RPMI7951 (cell line): ENCODE measurements at places on chromosomes 5 and 9.

DNA sequence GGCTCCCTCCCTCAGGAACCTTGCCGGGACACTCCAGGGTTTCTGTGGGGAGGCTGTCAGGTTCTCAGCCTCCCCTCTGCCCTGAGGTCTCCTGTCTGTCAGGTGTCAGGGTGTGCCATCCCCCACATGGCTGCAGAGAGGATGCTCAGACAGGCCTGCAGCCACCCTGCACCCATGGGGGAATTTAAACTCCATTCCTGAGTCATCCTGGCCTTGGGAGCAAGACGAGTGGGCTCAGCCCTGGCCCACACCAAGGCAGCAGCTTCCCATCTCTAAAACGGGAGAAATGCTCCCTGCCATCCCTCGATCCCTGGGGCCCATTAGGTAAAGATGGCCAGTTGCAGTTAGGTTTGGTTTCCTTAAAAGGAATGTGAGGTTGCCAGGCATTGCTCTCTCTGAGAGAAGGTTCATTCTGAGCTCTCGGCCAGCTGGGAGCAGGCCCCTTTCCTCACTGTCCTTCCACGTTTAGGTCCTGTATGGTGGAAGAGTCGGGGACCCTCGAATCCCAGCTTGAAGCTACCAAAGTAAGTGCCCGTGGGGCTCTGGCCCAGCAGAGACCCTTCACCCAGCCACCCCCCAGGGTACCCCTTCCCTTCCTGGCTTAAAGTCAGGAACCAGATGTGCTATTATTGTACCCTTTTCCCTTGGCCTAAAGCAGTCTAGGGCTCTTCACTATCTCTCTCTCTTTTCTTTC is 26.6 kb downstream of the DYNC2I2 start:
- DNase-seq: no peak

DNA sequence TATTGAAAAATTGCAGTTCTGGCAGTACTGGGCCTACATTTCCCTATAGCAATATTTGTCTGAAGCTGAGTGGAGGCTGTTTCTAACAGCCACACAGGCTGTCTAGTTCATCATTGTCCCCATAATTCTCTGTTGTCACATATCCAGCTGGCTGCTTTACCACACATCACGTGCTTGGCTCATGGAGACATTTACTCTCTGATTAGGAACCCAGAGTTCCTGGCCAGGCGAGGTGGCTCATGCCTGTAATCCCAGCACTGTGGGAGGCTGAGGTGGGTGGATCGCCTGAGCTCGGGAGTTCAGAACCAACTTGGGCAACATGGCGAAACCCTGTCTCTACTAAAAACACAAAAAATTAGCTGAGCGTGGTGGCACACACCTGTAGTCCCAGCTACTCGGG is 81.4 kb downstream of the PGM5 start:
- DNase-seq: no peak

DNA sequence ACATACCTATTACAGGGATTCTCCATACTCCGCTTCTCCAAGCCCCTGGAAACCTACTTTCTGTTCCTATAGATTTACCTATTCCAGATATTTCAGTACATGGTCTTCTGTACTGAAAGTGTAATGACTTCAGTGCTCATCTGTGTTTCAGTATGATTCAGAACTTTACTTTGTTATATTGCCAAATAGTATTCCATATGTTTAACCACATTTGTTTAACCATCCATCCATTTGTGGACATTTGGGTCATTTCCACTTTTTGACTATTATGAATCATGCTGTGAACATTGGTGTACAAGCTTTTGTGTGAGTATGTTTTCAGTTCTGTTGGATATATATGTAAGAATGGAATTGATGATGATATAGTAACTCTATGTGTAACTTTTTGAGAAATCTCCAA is 188.9 kb downstream of the PDZD2 start:
- peak; percentile 10 for DNase-seq

GRCh38 chr5:179889885-179890284 is 17.8 kb downstream of the TBC1D9B start:
- DNase-seq: no peak

DNA sequence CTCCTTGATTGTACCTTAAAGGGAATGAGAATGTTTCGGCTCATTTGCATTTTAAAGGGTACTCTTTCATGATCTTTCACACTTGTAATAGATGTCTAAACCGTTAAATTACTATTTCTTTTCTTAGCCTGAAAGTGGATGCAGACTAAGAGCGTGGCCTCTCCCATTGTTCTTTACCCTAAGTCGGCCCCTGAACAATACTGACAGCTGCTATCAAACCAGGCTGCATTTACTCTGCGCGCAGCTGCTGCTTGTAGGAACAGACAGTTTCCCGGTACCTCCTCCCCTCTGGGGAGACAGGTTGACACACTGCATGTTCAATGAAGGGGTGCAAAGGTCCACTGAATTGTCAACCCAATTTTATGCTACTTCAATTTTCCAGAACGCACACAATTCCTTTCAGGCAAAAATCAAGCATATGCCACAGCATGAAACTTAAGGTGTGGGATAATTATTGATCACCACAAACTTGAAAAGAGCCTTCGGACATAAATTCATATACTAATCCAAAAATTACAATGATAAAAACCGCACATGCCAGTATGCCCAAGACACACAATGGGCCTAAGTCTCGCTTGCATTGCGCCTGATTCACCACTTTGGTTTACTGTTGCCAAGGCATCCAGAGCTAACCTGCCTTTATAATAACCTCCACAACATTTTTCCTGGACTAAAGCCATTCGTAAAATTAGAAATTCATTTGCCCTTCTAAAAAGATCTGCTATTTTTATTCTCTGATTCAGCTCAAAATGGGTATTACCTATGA is 39.7 kb downstream of the TLE1 start:
- DNase-seq: no peak

- DNase-seq: no peak
Measured at GRCh38 chr9:3027210-3027609, 183.3 kb upstream of the PUM3 start.

DNA sequence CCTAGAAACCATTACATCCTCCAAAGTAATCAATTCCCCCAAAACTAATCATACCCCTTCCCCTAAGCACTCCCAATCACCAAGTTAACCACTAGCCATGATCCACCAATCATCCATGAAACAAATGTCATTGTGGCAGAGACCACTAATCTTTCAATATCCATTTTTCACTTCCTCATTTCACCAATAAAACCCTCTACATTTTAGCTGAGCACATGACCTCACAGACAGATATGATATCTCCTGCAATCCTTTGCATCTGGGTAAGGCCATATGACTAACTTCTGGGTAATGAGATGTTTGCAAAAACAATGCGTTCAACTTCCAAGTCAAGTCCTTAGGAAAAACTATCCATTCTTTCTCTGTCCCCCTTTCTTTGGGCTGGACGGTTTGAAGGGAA is 20.7 kb downstream of the OR2S2 start:
- DNase-seq: no peak
